Posterior vena cava (tissue), 2 donors: ENCODE measurements at places on chromosomes 6 and 20. TPM values are rescaled to one million over a fixed set of nuclear protein-coding genes. Genes with fewer than 3 reads are reported as not detected.

NKX2-2 gene
- total RNA-seq = 0.23 TPM

DNA sequence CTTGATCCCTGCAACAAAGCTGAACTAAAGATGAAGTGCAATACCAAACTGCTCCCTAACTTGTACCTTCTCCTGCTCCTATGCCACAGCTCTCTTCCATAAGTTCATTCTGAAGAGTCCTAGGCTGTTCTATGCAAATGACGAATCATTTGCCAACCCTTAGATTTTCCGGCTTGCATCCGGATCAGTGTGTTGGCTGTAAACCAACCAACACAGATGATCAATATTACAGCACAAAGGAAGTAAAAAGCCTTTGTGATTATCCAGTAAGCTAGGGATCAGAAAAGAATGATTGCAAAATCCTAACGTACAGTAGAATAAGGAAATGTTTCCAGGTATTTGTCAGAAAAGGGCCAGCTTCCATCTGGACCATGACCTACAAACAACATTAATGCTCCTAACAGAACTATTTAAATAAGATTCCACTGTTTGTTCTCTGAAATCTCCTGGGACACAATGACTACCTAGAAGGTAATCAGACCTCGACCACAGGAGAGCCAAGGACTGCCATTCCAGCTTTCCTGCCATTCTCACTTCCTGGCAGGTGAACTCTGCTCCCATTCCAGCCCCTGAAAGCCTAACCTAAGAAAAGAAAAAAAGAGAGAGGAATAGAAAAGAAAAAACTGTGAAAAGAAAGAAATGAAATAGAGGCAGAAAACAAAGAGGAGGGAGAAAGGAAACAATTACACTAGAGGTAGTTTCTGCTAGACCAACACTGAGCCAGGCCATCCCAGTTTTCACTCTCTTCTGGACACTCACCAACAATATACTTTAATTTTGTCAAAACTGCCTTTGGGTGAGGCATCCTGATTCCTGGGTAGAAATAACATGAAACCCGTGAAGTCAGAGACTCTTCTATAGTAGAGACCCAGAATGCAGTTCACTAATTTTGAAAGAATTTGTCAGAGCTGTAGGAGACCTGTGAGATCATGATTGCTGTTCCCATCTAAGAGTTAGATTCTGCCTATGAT is 19.7 kb downstream of the GMDS start:
- DNase-seq = no peak

- no peak for DNase-seq
Measured at GRCh38 chr6:25519856-25520255, 132.2 kb upstream of the SCGN start.

DNA sequence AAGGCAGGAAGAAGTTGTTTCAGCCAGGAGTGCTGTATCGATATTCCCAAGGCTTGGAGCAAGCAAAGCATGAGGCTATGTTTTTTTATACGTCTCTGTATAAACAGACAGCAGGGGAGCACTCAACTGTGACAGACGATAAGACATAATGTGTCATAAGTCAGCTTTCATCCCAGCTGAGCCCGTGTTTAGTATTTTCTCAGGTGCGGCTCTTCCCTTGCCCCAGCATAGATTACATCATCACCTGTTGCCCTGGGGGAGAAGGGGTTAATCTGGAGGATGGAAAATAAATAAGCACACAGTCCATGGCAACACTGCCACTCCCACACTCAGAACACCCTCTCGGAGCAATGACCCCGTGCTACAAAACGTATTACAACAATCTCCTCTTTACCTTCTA is 22.1 kb upstream of the KCNK5 start:
- DNase-seq = no peak

GRCh38 chr20:15236812-15237211 is 899.4 kb upstream of the FLRT3 start:
- no peak for DNase-seq

DNA sequence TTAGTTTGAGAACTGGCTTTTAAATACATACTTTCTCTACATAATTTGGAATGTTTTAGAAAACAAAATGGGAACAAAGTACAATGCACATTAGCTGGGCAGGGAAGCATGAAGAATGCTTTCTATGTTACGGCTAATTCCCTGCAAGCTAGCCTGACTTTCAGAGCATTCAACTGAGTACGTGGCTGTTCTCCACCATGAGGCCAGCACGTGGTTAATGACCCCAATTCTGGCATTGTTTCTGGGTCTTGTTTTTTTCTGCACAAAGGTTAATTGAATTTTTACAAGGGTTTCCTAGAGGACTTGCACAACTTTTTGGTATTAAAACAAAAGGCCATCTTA is 208.6 kb upstream of the AGPAT4 start:
- DNase-seq = no peak

SLC22A3 gene
- total RNA-seq = 24.3 TPM

- DNase-seq = no peak
Measured at GRCh38 chr6:130070792-130071191, 52.4 kb downstream of the L3MBTL3 start.

- no peak for DNase-seq
Measured at GRCh38 chr6:42694586-42694985, 27.8 kb downstream of the PRPH2 start.
